ENCODE measurements at places on chromosomes 5 and 9.

- DNase-seq: peak; percentile 27
Measured at GRCh38 chr5:10635867-10636350, 72.0 kb downstream of the ANKRD33B start.

- DNase-seq: no peak
Measured at GRCh38 chr9:99808454-99808853, 13.2 kb upstream of the NR4A3 start.

- DNase-seq: no peak
Measured at GRCh38 chr9:108937561-108938305, 3.5 kb downstream of the ABITRAM start.

DNA sequence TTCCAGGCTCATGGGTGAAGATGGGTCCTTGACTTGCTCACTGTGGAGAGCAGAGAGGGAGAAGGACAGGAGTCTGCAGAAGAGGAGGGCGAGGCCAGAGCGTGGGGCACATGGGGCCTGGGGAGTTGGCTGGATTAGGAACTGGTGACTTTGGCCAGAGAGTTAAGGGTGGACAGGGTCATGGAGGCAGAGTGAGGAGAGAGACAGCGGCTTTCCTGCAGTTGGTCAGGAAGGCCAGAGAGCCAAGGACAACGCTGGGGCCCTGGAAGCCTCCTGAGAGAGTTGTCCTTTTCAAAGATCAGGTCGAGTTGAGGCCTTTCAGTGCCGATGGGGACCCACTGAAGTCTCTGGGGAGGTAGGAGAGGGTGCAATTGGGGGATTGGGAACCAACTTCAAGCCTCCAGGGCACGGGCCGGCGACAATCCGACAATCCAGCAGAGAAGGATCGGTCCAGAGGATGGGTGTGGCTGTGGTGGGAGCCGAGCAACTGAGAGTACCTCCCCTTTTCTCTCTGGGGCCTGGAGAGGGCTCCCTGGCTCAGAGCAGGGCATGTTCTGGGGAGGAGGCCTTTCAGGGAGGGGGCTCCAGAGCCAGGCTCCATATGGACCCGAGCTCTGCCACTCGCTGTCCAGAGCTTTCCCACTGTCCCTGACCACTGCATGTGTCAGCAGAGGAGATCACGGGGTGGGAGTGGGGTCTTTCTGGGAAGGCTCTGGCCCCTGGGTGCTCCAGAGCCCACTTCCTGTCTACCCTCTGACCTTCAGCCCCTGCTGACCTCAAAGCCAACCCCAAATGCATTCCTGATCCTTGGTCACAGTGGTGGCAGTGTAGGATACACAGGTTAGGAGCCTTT is 7.5 kb upstream of the PHYHD1 start:
- DNase-seq: no peak

GRCh38 chr9:76004526-76004925 is 114.1 kb downstream of the PCSK5 start:
- no peak for DNase-seq

DNA sequence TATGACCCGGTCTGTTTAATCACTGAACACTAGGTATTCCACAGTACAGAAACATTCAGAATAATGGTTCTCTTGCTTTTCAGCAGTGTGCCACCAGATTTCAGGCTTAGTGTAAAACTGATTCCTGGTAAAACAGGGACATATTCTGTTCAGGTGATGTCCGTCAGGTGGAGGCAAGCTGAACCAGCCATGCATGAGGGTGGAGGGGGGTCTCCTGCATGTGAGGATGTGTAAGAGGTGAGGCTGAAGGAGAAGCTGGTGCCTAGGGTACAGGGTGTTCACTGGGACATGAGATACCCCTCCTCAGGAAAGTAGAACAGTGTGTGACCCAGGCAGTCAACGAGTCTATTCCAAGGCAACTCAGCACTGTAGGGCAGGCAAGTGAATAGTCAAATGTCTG is 563.9 kb downstream of the BNC2 start:
- no peak for DNase-seq

DNA sequence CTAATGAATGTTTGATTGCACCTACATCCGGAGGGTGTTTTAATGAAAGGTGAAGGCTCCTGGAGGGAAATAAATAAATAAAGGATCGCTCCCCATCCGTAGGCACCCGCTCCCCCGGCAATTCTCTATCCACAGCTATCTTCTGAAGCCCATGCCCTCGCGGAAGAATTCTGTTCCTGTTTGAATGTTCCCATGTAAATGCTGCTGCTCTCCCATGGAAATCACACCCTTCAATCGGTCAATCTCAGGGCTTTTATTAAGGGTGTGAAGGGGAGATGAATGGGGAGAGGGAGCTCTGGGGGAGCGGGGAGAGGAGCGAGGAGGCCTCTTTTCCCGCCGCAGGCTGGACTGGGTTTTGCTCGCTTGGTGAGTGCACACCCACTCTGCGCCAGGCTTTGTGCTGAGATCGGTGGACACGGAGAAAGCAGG is 21.1 kb upstream of the ARAP3 start:
- DNase-seq: no peak

- no peak for DNase-seq
Measured at GRCh38 chr5:82072138-82072537, 100.3 kb downstream of the ATG10 start.

DNA sequence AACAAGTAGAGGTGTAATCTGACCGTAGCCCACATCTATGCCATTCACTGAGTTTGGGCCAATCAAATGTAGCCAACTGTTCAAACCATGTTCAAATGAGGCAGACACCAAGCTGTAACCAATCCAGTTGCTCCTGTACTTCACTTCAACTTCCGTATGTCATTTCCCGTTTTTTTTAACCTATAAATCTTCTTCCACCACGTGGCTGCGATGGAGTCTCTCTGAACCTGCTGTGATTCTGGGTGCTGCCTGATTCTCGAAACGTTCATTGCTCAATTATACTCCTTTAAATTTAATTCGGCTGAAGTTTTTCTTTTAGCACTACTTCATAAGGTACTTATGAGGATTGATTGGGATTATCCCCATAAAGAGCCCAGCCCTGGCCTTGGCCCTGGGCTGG is 179.7 kb downstream of the PIK3R1 start:
- no peak for DNase-seq

DNA sequence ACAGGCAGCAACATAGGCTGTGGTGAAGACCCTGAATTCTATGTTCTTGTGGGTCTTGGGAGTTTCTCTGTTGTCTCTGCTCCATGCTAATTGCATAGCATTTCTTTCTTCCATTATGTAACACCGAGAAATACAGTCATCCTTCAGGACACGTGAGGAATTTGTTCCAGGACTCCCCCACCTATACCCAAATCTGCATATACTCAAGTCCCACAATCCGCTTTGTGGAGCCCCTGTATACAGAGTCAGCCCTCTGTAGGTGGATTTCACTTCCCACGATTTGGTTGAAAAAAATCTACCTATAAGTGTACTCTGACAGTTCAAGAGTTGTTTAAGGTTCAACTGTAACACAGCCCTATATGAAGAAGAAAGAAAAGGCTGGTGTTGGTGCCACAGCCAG is 22.1 kb downstream of the ANKRD33B start:
- DNase-seq: no peak

- DNase-seq: no peak
Measured at GRCh38 chr5:125227333-125228095, 481.1 kb upstream of the ZNF608 start.

DNA sequence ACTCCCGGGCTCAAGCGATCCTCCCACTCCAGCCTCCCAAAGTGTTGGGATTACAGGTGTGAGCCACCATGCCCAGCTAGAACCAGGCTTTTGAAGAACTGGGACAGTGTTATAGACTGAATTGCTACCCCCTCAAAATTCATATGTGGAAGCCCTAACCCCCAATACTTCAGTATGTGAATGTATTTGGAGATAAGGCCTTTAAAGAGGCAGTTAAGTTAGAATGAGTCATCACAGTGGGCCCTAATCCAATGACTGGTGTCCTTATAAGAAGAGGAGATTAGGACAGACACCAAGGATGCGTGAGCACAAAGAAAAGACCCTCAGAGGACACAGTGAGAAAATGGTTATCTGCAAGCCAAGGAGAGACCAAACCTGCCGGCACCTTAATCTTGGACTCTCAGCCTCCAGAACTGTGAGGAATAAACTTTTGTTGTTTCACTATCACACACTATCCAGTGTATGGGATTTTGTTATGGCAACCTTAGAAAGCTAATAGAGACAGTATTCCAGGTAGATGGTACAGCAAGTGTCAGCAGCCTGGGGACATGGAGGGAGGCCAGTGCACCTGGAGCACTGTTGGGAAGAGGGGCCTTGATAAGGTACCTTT is 31.4 kb upstream of the ERGIC1 start:
- DNase-seq: no peak

GRCh38 chr9:135023088-135023785 is 64.2 kb upstream of the OLFM1 start:
- no peak for DNase-seq

- DNase-seq: peak; percentile 17
Measured at GRCh38 chr9:71796100-71796767, 27.9 kb upstream of the CEMIP2 start.

- DNase-seq: no peak
Measured at GRCh38 chr5:114377050-114377844, 15.4 kb downstream of the KCNN2 start.

GRCh38 chr5:88269222-88269771 is 652 bp upstream of the TMEM161B start:
- peak; percentile 32 for DNase-seq

- no peak for DNase-seq
Measured at GRCh38 chr5:34731435-34732232, 75.5 kb downstream of the RAI14 start.

GRCh38 chr5:160685219-160685618 is 166.8 kb downstream of the ATP10B start:
- no peak for DNase-seq

DNA sequence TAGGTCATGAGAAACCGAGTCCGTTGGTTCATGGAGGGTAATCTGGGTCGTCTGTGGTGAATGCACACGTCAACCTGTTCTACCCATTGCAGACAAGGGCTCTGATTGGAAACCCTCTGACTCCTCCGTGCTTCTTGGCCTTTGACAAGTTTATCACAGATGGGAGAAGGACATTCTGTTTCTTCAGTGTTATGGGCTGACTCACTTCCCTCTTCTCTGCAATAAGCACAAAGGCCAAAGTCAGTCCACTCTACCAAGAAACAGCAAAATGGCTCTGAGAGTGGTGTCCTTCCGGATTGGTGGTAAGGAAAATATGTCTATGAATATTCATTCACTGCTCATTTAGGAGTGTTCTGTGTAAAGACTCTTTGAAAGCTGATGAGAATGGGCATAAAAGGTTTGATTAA is 89.3 kb downstream of the FEM1C start:
- no peak for DNase-seq

DNA sequence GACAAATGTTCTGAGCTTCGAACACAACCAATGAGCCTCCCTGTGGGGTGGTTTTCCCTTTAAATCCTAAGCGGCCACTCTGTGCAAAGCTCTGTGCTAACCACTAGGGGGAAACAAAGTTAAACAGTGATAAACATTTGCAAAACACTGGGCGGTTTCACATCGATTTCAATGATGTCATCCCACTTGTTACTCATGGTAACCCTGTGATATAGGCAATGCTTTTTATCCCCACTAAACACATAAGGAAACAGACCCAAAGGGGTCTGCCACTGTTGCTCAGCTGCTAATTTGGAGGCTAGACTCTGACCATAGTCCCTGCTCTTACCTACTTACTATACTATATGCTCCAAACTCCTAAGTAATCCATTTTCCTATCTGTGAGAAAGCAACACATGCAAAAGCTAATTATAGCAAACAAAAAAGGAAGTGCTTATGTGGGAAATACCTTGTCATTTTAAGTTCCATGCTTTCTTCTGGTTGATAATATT is 57.3 kb downstream of the PTPN3 start:
- DNase-seq: peak; percentile 81

DNA sequence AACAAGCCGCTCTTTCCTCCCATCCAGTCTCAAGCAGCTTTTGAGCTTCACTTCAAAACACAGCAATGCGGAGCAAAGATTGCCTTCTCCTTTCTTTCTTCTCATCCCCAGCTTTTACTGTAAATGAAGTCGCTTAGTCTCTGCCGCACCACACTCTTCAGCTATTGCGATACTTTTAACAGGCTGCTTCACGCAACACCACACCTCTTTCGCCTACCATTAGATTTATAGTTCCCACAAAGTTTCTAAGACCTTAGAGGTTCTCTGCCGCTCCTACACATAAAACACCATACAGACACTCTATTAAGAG is 711 bp downstream of the PGGT1B start:
- DNase-seq: no peak

DNA sequence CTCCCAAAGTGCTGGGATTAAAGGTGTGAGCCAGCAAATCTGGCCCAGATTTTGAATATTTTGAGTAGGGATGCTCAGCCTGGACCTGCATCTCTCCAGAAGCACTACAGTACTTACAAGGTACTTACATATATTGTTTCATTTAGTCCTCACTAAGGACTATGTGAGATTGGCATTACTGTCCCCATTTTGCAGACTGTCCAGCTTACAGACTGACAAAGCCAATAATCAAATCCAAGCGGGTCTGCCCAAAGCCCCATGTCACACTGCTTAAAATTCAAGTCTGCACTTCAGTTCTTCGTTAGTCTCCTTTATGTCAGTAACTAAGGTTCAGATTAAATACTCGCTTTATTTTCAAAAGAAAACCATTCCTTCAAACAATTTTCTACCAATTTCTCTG is 7.1 kb downstream of the MAPKAP1 start:
- no peak for DNase-seq

DNA sequence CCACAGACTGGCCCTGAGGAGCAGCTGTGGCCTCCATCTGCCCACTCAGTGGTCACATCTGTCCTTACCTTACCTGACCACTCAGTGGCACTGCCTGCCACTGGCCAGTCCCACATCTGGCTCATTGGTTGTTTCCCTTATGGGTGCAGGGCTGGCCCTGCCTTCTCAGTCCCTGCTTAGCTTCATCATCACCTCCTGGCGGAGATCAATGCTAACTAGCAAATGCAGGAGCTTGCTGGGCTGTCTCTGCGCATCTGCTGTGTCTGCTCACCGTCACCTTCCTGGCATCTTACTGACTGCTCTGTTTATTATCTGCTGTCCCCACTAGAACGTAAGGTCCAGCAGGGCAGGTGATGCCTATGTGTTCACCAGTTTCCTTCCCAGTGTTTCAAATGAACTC is 356.9 kb downstream of the SEMA5A start:
- no peak for DNase-seq

DNA sequence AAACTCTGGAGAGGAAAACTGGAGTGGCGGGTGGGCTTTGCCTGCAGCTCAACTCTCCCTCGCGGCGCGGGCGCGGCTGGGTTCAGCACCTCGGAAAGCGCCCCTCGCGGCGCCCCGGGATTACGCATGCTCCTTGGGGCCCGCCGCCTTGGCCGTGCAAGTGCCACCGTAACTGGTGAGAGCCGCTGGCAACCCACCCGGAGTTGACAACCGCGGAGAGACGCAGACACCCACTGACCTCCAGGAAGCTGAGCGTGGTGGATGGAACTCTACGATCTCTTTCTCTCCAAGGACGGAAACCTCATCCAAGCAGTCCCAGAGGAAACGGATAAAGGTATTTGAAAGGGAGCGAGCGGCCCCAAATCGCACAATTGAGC is 194 bp upstream of the RXFP3 start:
- DNase-seq: peak; percentile 50

DNA sequence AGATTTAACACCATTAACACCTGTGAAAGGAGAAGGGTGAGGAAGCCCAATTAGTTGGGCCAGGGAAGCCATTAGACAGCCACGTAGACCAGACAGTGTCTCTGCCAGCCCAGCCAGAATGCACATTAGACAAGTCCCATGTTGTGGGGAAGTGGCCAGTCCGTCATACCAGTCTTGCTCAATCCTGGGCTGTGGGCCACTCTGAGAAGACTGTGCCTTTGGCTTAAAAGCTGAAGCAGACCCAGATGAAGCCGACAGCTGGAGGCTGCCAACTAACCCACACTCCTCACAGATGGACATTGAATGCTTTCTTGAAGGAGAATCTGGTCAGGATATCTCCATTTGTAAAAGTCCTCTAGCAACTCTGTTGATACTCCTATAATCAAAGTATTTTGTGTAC is 128.5 kb downstream of the CHSY3 start:
- DNase-seq: no peak
